Astrocyte (in vitro differentiated cells and primary cell): ENCODE measurements at places on chromosomes 4 and X. TPM values are rescaled to one million over a fixed set of nuclear protein-coding genes. Genes with fewer than 3 reads are reported as not detected.

The IL2RG gene
- total RNA-seq: 0.59 TPM in 1 of 2 replicates, not detected in the other

The RPL36A gene
- total RNA-seq: 185 and 186 TPM in 2 replicates

GRCh38 chrX:115896362-115896761 lies 274.2 kb upstream of the AGTR2 start:
- no peak overlapping the region for H3K4me3 ChIP-seq
- H3K27me3 ChIP-seq: no peaks in the 10 kb centered on the region
- no peaks in the 10 kb centered on the region for H3K36me3 ChIP-seq
- no peak overlapping the region for H3K27ac ChIP-seq

- no peaks in the 10 kb centered on the region for H3K27me3 ChIP-seq
- no peaks in the 10 kb centered on the region for H3K36me3 ChIP-seq
- DNase-seq: no peak
- H3K4me1 ChIP-seq: no peaks in the 10 kb centered on the region
These were observed 293.2 kb upstream of the PRPS2 start for GRCh38 chrX:12497832-12498591.

DNA sequence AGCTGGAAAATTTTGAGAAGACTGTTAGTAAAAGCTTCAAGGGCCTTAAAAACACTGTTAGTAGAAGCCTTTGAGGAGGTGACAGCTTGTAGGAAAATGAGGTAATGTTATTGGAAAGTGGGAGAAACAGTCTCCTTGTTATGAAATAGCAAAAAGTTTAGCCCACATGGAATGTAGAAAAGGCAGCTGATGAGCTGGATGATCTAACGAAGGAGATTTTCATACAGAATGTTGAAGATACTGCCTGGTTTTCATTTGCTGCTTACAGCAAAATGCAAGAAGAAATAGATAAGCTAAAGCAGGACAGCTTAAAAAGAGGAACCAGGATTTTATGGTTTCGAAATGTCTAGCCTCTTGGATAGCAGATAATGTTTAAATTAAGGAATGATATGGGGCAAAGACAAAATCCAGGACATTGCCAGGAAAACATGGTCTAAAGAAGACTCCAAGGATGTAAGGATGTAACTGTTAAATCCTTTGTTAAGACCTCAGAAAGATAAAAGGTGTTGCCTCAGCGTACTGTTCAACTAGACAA lies 10.2 kb upstream of the STBD1 start:
- H3K4me1 ChIP-seq: peaks cover 4% of the 10 kb centered on the region
- DNase-seq: no peak
- H3K27me3 ChIP-seq: no peaks in the 10 kb centered on the region

DNA sequence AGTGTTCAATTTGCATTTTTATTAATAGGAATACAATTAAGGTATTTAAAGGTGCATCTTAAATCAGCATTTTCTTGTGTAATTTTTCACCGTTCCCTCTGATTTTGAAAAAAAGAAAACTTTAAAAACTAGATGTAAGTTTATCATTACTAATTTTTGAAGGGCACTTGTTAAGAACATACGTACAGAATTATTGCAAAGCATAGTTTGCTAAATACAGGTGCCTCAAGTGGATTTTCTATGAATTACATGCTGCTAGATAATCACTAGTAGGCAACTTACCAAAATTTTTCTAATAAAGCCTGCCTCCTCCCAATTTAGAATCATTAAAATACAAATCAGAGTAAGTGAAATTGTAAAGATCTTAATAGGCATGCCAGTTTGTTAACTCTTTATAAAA lies 8.5 kb downstream of the CNKSR2 start:
- H3K27ac ChIP-seq: no peak overlapping the region
- H3K4me1 ChIP-seq: no peaks in the 10 kb centered on the region
- no peak overlapping the region for H3K4me3 ChIP-seq
- no peaks in the 10 kb centered on the region for H3K27me3 ChIP-seq

- H3K27me3 ChIP-seq: no peaks in the 10 kb centered on the region
- no peaks in the 10 kb centered on the region for H3K4me1 ChIP-seq
- no peak overlapping the region for H3K27ac ChIP-seq
- no peaks in the 10 kb centered on the region for H3K36me3 ChIP-seq
These were observed 12.4 kb upstream of the LONRF3 start for GRCh38 chrX:118961866-118962560.

GRCh38 chr4:53003959-53004358 lies 141.8 kb downstream of the RASL11B start:
- H3K36me3 ChIP-seq: no peaks in the 10 kb centered on the region
- peak; percentile 71 for DNase-seq
- no peak overlapping the region for H3K4me3 ChIP-seq
